ENCODE measurements at places on chromosomes 2 and 18.

DNA sequence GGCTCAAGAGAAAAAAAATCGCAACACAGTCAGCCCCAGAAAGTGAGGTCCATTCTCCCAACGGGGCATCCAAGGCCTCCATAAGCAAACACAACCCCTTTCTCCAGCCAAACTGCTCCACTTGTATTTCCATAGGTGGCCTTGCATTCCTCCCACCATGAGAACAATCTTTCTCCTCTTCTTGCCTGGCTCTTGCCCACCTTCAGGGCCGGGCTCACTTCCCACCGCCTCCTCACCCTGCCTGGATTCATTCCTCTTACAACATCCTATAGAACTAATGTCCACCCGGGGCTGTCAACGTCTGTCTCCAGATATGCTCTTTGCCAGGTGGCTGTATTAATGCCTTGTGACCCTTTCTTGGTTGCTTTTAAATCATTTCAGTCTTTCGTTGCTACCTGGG, 124.5 kb downstream of the SMAD7 start:
- DNase-seq: no peak

GRCh38 chr2:205387350-205388055, 294.8 kb upstream of the NRP2 start:
- DNase-seq: no peak

- no peak for DNase-seq
Measured at GRCh38 chr2:140178234-140178633, 1398.0 kb upstream of the NXPH2 start.

DNA sequence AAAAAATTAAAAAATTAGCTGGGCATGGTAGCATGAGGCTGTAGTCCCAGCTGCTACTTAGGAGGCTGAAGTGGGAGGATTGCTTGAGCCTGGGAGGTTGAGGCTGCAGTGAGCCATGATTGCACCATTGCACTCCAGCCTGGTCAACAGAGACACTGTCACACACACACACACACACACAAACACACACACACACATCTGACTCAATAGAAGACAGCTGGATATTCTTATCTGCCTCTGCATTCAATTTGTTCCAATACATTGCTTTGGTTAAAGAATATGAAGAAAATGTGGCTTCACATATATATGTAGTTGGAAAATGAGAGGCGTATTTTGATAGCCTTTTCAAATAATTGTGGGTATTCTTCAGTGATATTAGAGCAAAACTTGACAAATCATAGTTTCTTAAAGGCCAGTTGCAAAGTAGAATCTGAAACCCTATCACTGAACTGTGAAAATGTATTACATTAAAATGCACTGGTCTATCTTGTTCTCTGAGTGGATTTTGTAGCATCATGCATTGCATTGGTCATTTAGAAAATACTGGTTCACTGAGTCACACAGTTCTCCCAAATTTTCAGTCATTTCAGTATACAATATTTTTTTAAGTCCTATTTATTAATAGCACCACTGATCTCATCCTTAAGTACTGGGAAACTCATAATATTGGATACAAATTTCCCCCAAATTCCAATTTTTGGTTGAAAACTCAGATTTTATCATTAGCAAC, 140.9 kb downstream of the MCFD2 start:
- DNase-seq: no peak

GRCh38 chr2:175152242-175152641, 15.8 kb downstream of the ATF2 start:
- DNase-seq: no peak
